ENCODE measurements at places on chromosomes 7 and 10.

DNA sequence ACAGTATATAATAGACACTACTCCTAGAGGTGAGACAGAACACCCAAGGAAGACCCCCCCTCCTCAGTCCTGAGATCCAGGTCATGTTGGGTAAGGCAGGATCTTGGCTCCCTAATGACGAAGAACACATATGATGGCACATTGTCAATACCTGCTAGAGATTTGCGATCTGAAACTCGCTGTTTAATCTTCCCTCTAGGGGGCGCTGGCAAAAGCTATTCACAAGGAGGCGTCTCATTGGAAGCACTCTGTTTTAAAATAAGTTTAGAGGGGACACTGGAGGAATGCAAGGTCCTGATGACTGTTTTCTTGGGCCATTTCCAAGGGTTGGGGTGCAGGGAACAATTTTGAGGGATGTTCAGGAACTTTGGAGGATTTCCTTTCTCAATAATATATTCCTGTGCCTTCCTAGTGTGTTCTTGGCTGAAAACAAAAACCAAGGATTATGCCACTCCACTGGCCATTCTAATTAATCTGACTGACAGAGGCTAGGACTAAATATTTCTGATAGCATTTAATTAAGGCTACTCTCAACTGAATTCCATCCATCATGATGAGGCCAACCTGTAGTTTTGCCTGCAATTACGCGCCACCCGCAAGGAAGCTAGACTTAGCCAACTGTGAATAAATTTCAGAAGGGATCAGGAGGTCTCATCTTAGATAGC is 1013.8 kb upstream of the MBL2 start:
- no peak for DNase-seq

GRCh38 chr7:151459726-151460473 is 20.0 kb upstream of the CRYGN start:
- peak; percentile 89 for DNase-seq

DNA sequence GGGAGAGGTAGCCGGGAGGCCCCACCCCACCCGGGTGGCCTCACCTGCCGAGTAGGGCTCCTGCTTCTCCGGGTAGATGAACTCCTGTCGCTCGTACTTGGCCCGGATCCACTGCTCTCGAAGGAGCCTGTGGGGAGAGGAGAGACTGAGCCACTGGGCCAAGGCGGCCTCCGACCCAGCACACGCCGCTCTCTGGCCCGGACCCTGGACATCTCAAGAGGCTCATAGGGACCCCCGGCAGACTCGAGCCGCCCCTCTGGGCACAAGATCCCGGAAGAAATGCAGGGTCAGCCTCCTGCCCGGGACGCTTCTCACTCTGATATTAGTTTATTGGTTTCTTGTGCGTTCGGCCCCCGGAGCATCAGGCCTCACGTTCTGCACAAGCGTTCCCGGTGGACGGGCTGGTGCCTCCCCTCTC is 34.5 kb downstream of the ADAP1 start:
- no peak for DNase-seq

- DNase-seq, result peak; percentile 72
Observed at GRCh38 chr10:131885391-131886165, 15.2 kb upstream of the PPP2R2D start.

DNA sequence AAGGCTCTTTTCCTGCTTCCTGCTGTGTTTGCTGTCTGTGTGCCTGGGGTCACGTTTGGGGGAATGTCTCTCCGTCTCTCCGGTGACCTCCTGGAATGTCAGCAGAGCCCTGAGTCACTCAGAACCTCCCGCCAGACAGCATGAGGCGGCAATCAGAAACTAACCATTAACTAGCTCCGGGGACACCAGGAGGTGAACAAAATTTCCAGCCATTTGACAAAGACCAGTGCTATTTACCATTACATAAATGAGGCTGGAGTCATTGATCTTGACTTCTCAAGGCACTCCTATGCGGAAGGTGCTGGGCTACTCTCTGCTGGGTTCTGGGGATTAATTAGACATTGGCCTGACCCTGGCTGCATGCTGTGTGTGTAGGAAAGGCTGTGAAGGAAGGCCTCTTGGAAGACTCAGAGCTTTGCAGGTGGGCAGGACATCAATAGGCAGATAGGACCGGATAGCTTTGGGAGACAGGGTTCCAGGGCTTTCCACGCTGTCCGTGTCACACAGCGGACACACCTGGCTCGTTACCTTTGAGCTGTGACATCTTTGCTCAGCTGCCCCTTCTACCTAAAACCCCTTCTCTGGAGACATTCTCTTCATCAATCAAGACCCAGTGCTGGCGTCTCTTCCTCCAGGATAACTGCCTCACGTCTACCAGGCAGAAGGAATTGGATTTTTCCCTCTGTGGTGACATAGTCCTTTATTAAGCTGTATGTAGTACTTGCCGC is 77.0 kb downstream of the PFKFB3 start:
- DNase-seq, result peak; percentile 74

- DNase-seq, result no peak
Observed at GRCh38 chr10:11403116-11403515, 208.3 kb downstream of the USP6NL start.

GRCh38 chr7:23960361-23960760 is 250.3 kb downstream of the STK31 start:
- no peak for DNase-seq

DNA sequence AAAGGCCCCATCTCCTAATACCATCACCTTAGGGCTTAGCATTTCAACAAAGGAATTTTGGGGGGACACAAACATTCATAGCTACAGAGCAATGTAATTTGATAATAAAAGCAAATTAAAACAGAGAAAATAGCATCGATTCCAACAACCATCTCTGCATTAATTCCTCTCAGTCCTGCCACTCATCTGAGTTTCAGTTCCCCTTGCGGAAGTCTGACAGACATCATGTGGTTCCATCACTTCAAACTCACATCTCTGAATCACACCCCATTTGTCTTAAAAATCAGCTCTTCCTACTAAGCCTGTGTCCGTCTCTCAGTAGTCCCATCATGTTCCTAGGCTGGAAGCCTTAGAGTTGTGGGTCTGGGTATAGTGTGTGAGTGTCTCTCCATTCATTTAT is 3.6 kb downstream of the ADCK2 start:
- no peak for DNase-seq

DNA sequence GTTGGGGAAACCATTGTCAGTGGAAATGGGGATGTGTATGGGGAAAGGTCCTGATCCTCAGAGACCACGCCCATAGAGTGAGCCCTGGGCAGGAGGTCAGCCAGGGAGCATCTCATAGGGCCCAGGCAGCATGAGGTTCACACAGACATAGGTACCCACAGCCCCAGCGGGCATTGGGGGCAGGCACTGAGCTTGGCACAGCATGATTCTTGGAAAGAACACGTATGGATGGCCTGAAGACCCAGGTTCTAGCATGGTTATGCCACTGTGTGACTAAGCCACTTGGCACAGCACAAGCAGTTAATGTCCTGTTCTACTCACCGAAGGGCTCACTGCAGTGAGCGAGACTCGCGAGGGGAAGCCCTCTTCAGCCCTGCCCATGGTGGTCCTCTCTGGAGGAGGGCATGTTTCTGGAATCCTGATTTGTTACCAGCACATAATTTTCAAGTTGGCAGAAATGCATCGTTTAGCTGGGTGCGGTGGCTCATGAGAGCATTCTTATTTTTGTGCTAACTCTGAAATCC is 125.2 kb downstream of the UBE2H start:
- no peak for DNase-seq

GRCh38 chr10:66842371-66842770 is 83.5 kb upstream of the LRRTM3 start:
- no peak for DNase-seq

Data from GM23248 (cell line).